ENCODE measurements at places on chromosomes 16 and 17.

DNA sequence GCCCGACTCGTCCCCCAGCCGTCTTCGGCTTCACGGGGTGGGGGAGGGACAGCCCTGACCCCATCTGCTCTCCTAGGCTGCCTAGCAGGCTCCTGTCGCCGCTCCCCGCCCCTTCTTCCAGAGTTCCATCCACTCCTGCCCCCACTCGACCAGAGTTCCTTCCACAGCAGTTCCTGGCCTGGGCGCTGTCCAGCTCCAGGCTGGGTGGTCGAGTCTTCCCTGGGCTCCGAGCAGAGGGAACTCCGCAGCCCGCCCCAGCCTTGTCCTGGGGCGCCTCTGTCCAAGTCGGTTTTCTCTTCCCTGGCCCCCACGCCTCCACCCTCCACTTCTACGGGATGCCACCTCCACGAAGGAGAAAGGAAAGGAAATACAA, 1.4 kb downstream of the PYY start:
- DNase-seq, result no peak

- no peak for DNase-seq
These were observed 177.0 kb upstream of the IRX6 start for GRCh38 chr16:55146966-55147365.

GRCh38 chr17:66420961-66421371, 118.6 kb downstream of the PRKCA start:
- no peak for DNase-seq

DNA sequence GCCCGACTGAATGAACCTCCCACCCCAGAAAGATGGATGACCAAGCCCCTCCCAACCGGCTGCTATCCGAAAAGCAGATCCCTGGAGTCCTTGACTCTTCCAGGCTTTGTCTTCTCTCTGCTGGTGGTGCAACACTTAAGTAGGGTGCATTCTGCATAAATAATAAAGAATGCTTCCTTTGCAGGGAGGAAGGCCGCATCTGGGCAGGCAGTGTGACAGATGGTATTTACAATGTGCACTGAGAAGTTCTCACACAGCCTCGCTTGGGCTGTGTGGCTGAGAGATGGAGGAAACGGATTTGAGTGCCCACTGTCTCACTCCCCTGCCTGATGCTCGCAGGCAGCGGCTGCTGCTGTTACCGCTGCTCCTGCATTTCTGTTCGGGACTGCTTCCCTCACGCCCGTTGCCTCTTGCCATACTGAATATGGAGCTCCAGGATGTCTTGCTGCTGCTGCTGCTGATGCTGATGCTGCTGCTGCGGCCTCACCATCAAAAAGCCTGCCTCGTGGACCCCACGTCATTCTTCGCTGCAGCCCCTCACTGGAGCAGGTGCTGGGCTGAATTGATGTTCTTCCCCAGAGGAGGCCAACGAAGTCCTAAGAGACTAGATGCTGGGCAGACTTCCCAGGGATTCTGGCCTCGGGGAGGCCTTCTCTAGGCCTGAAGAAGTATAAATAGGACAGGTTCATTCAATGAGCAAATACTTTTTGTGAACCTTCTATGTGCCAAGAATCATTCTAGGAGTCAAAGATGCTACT, 7.1 kb upstream of the RHBDL3 start:
- no peak for DNase-seq

- DNase-seq, result no peak
These were observed 13.4 kb downstream of the IRF8 start for GRCh38 chr16:85912211-85912974.

- DNase-seq, result no peak
These were observed 3.5 kb downstream of the MARVELD3 start for GRCh38 chr16:71629278-71630016.

GRCh38 chr17:65371702-65372101, 189.7 kb downstream of the AXIN2 start:
- DNase-seq, result no peak

- no peak for DNase-seq
These were observed 95.4 kb downstream of the CYLD start for GRCh38 chr16:50837324-50837723.

DNA sequence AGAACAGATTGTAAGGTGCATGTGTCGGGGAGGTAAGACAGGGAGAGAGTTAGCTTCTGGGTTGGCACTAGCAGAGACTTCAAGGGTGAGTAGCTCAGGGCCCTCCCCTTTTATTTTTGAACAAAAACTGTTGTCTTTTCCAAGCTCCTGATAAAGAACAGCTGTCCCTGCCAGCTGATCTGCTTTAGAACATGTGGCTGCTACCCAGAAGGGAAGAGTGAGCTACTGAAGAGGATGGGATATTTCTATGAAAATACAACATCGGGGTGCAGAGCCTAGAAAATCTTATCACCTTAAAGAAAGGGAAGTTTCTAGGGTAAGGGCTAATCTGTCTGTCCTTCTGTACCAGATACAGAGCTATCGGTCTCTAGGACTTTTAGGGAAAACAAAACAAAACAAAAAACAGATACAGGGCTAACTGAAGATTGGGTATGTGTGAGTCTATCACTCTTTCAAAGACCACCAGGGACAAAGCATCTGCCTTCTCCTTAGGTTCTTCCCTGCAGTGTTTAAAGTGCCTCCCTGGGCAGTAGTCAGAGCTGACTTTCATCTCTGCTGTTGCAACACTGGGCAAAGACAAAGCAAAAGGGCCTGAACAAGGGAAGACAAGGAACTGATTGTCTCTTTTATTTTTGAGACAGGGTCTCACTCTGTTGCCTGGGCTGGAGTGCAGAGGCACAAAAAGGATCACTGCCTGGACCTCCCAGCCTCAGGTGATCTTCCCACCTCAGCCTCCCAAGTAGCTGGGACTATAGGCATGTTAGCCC, 5.0 kb upstream of the DHRS13 start:
- no peak for DNase-seq
